ENCODE measurements at places on chromosomes 1 and 21. TPM values are rescaled to one million over a fixed set of nuclear protein-coding genes. Genes with fewer than 3 reads are reported as not detected.

DNA sequence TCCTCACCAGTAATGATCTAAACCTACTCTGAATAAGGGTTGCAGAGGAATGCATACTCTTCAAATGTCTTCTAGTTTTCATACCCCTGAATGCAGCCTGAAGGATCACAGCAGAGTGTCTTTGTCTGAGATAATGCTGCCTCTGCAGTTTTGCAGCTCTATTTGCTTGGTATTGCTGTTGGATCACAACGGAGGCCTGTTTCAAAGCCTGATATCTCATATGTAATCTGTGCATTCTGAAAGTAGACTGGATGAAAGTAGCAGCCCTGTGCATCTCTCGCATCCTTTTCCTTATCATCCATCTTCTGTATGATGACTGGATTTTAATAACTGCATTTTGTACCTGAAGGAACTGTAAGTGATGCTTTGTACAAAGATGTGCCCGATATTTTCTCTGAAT is 34.9 kb upstream of the F13B start:
- no peak for DNase-seq

DNA sequence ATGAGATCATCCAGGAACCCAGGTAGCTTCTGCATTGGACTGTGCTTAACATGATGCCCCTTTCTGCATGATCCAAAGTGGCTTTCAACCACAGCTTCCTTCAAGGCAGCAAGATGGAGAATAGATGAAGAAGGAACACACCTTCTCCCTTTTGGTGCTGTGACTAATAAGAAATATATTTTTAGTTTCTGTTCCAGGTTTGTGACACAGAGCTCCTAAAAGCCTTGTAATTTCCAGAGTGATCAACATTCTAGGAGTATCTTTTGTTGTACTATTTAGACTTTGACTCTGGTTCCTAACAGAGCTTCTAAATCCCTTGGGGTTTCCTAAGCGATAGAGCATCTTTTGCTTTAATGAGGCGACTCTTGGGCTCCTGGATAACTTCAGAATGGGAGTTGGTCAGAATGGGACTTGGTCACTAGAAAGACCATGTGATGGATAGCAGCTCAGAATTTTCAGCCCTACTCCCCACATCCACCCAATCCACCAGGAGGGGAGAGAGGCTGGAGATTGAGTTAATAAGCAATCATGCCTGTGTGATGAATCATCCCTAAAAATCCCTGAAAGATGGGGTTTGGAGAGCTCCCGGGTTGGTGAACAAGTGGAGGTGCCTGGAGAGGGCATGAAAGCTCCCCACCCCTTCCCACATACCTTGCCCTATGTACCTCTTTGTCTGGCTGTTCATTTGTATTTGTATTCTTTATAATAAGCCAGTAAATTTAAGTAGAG is 134.8 kb downstream of the FGGY start:
- DNase-seq, result no peak

DNA sequence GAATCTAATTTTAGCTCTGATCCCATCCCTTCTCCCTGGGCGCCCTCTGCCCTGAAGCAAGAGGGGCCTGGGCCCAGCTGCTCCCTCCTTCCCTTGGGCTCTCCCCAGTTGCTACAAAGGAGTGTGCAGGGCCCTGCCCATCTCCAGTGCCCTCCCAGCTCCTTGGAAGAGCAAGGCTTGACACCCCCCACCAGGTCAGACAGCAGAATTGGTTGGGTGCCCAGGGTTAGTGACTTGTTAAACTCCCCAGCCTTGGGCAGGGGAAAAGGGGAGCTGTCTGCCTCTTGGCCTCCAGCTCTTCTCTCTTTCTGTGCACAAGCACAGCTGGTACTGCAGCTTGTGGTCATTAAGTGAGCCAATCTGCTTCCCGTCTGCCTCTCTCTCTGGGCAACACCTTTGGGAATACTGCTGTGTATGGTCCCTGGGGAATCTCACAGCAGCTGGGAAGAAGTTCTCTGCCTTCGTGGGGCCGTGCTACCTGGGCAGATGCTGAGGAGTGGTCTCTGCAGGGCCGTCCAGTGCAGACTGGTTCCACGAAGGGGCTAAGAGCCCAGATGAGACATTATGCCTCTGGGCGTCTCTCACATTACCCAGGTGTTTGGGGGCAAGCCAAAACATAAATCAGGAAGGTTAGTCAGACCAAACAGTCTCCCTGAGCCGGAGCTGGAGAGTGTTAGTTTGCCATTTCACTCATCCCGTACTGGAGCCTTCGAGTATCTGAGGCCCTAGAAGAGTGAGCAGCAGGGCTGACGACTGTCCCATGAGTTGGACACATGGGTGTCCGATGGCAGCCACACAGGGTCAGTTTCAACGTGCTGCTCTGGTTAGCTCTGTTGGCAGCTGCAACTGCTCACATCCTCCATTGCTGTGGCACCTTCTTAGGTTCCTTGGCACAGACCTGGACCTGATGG is 37.3 kb downstream of the TMEM53 start:
- no peak for DNase-seq

Gene CCDC181
- total RNA-seq, result 6.7 TPM

- no peak for DNase-seq
Measured at GRCh38 chr1:8496473-8496872, 178.6 kb downstream of the SLC45A1 start.
